ENCODE measurements at places on chromosomes 3 and 15.
A peak's percentile ranks its signal among the peaks of the same experiment; 100 is the strongest.

GRCh38 chr15:67042551-67043142 is 22.8 kb upstream of the SMAD3 start:
- H3K27ac ChIP-seq, result no peak overlapping the region
- peaks cover 2% of the 10 kb centered on the region for H3K27me3 ChIP-seq
- peaks cover 7% of the 10 kb centered on the region for H3K4me1 ChIP-seq
- H3K4me3 ChIP-seq, result peak overlapping the region; percentile 78
- H3K36me3 ChIP-seq, result no peaks in the 10 kb centered on the region

GRCh38 chr15:61227950-61228936 is 859 bp downstream of the RORA start:
- peaks cover 8% of the 10 kb centered on the region for H3K27me3 ChIP-seq
- peaks cover 17% of the 10 kb centered on the region for H3K4me1 ChIP-seq
- peak overlapping the region; percentile 94 for H3K4me3 ChIP-seq
- H3K36me3 ChIP-seq, result no peaks in the 10 kb centered on the region
- peak; percentile 38 for DNase-seq

- H3K27me3 ChIP-seq, result peaks cover 45% of the 10 kb centered on the region
- no peaks in the 10 kb centered on the region for H3K4me1 ChIP-seq
- no peak overlapping the region for H3K4me3 ChIP-seq
- DNase-seq, result no peak
Measured at GRCh38 chr3:127405791-127406190, 117.9 kb upstream of the PRR20G start.

- no peaks in the 10 kb centered on the region for H3K36me3 ChIP-seq
- peaks cover 16% of the 10 kb centered on the region for H3K4me1 ChIP-seq
- no peak overlapping the region for H3K27ac ChIP-seq
- peaks cover 28% of the 10 kb centered on the region for H3K27me3 ChIP-seq
- H3K4me3 ChIP-seq, result no peak overlapping the region
Measured at GRCh38 chr3:43923104-43923882, 232.6 kb downstream of the ABHD5 start.

DNA sequence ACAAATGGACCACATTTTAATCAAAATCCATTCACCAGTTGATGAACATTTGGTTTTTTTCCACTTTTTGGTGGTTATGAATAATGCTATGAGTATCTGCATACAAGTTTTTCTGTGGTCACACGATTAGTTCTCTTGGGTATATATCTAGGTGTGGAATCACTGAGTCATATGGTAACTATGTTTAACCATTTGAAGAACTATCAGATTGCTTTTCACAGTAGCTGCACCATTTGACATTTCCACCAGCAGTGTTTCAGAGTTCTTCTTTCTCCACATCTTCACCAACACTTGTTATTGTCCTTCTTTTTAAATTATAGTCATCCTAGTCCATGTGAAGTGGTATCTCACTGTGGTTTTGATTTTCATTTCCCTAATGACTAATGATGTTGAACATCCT is 33.3 kb upstream of the ATG7 start:
- H3K36me3 ChIP-seq, result peaks cover 30% of the 10 kb centered on the region
- peak; percentile 94 for DNase-seq
- H3K4me1 ChIP-seq, result peaks cover 64% of the 10 kb centered on the region
- peak overlapping the region; percentile 79 for H3K4me3 ChIP-seq
- H3K27me3 ChIP-seq, result peaks cover 1% of the 10 kb centered on the region
